Mammary epithelial cell (primary cell): ENCODE measurements at places on chromosomes 4 and X. TPM values are rescaled to one million over a fixed set of nuclear protein-coding genes. Genes with fewer than 3 reads are reported as not detected.

Gene TAF7L
- 0.16 TPM in 2 replicates for total RNA-seq

Gene DTHD1
- not detected in 2 replicates for total RNA-seq

Gene WDFY3
- total RNA-seq = 118 TPM

Gene PPP1R2C
- total RNA-seq = not detected

Gene SMAD1
- 43.2 TPM for total RNA-seq

Gene ZNF674
- total RNA-seq = 7.4 and 10.4 TPM in 2 replicates

Gene ASB9
- total RNA-seq = 0.40 and 1.9 TPM in 2 replicates

Gene TECRL
- total RNA-seq = not detected in 2 replicates

Gene BEND2
- total RNA-seq = not detected

Gene CCDC120
- total RNA-seq = 8.3 TPM

Gene SAGE1
- total RNA-seq = not detected

Gene N4BP2
- 5.8 TPM for total RNA-seq

Gene PIN4
- 3.0 TPM for total RNA-seq

Gene PPP4R3C
- not detected for total RNA-seq

Gene GPRIN3
- total RNA-seq = under 0.01 TPM

Gene H2BW2
- total RNA-seq = not detected in 2 replicates

Gene MAOA
- 30.3 and 38.6 TPM in 2 replicates for total RNA-seq

Gene SUPT20HL1
- not detected in 2 replicates for total RNA-seq

Gene CDX4
- not detected in 2 replicates for total RNA-seq

Gene CACNA1F
- total RNA-seq = under 0.01 TPM

Gene VSIG1
- 3.5 and 3.6 TPM in 2 replicates for total RNA-seq

Gene FGFBP1
- 107 and 223 TPM in 2 replicates for total RNA-seq

Gene USP26
- total RNA-seq = not detected in 2 replicates

Gene PABPC4L
- not detected in 2 replicates for total RNA-seq

Gene HELT
- total RNA-seq = not detected

Gene GPR34
- total RNA-seq = not detected

Gene CTAG1A
- total RNA-seq = not detected in 2 replicates

Gene HUWE1
- total RNA-seq = 169 TPM

Gene NALF2
- 0.33 TPM for total RNA-seq

Gene SLC38A5
- total RNA-seq = 1.5 and 2.8 TPM in 2 replicates

Gene GLRA2
- not detected for total RNA-seq

Gene SMPX
- total RNA-seq = not detected in 2 replicates

Gene CT83
- total RNA-seq = not detected

Gene TMEM150C
- total RNA-seq = 1.5 TPM

Gene SSX1
- not detected in 2 replicates for total RNA-seq

Gene ANXA10
- not detected for total RNA-seq

Gene CITED1
- total RNA-seq = 0.48 and 1.3 TPM in 2 replicates

Gene SPATA18
- total RNA-seq = 32.0 TPM

Gene GATA1
- not detected in 2 replicates for total RNA-seq
